ENCODE measurements at places on chromosomes 2 and 18.

- no peak for DNase-seq
Measured at GRCh38 chr2:120559401-120559800, 176.3 kb upstream of the GLI2 start.

DNA sequence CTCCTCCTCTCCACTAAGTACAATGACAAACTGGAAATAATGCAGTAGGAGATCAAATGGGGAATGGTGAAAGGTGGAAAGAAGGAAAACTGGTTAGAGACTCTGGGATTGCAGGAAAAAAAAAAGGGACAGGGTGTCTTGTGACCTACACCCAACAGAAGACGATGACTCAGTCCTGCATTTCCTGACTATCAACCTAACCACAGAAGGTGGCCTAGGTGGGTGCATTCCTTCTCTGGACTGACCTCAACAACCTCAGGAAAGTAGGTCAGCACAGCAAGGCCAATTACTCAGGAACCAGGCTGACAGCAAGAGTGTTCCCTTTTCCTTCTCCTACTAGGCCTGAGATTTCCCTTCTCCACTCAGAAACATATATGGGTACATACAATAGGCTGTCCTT lies 1386.4 kb upstream of the ZEB2 start:
- no peak for DNase-seq

GRCh38 chr2:54397426-54397825 lies 58.7 kb upstream of the SPTBN1 start:
- DNase-seq = no peak

GRCh38 chr2:107542314-107542740 lies 284.4 kb upstream of the RGPD4 start:
- DNase-seq = no peak

DNA sequence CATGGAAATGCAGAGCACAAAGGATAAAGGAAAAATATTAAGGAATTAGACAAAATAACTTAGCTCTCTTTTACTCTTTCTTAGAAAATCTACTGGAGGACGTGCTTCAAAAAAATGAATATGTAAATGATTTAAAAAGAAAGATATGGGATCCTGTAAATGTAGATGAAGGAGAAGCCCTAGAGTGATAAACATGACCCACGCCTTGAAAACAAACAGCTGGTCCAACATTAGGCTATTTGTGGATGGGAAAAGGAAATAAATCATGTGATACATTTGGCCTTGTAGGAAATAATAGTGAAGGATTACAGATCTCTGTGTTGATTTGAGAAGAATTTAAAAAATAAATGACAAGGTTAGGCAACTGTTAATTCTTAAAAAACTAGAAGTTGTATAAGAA lies 492.1 kb upstream of the SLC39A10 start:
- DNase-seq = no peak
